Femur (tissue), 1 donor: ENCODE measurements at places on chromosomes 7 and 10.

DNA sequence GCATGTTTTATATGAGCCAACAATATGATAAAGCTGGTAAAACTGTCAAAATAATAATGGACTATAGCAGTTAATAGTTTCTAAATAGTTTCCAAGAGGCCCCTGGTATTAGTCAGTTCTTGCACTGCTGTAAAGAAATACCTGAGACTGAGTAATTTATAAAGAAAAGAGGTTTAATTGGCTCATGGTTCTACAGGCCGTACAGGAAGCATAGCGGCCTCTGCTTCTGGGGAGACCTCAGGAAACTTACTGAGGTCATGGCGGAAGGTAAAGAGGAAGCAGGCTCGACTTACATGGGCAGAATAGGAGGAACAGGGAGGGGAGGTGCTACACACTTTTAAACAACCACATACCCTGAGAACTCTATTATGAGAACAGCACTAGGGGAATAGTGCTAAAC, 104.6 kb downstream of the PPP1R9A start:
- no peak for DNase-seq

DNA sequence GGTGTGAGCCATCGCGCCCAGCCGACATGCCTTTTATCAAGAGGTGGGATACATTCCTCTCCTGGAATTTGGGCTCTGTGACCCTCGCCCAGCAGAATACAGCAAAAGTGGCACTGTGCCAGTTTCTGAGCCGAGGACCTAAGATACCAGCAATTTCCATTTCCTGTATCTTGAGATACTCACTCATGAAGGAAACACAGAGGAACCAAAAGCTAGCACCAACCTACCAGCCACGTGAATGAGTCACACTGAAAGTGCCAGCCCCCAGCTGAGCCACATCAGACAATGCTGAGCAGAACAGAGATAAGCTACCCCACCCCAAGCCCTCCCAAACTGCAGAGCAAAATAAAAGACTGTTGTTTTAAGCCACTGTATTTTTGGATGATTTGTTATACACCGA, 56.3 kb downstream of the CACUL1 start:
- DNase-seq, result no peak

DNA sequence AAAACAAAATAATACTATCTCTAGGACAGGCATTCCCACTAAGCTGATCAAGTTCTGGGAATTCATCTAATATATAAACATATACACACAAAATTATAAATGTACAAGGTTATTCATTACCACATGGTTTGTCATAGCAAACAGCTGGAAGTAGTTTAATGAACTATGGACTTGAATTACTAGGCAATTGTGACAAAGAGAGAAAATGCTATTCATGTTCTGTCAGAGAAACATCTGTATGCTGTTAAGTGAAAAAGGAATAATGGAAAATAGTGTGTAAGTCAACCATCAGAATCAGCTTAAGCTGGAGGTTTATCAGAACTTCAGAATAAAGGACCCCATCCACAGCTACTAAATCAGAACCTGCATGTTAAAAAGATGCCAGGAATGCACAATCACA, 2.8 kb downstream of the ZNF248 start:
- no peak for DNase-seq

- no peak for DNase-seq
These were observed 358.2 kb upstream of the IGFBP3 start for GRCh38 chr7:46279290-46279689.

DNA sequence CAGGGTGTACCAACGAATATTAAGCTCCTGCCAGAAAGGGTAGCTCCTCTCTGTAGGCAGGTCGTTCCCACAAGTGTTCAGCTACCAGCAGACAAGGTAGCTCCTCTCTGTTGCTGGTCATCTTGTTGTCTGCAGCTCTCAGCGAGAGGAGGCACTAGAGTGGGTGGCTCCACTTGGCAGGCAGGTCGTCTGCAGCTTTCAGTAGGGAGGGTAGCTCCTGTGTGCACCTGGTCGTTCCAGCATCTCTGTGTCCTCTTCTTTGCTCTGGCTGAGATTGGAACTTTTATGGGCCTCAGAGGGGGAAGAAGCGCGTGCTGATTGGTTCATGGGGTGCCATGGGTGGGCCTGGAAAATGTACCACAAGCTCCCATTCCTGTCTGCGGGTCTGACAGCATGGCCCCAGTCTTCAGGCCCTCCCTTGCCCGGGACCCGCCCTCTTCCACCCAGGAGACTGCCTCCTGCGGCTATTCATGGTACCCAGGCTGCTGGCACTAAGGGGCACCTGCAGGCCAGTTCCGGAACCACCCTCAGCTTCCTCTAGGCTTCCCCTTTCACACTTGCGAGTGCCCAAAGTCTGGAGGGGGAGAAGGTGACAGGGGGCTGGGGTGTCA, 63.9 kb upstream of the CACNA2D1 start:
- no peak for DNase-seq

- DNase-seq, result no peak
These were observed 21.8 kb downstream of the NUDT13 start for GRCh38 chr10:73131913-73132686.

GRCh38 chr10:2893158-2893845, 174.0 kb upstream of the PFKP start:
- no peak for DNase-seq

DNA sequence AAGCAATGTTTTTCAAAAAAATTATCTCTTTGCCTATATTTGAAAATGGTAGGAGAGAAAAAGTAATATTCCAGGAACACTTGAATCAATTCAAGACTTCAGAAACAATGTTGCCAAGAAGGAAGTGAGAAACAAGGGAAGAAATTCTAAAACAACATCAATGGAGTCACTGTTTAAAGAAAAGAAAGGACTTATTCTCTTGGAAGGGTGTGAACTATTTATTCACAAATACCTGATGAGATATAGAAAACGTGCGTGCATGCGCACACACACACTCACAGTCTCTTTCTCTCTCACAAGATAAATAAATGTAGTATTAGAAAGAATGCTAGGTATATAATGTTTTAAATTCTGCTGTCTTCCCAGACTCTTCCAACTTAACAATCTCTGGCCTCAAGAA, 117.2 kb upstream of the FAM133B start:
- DNase-seq, result no peak

DNA sequence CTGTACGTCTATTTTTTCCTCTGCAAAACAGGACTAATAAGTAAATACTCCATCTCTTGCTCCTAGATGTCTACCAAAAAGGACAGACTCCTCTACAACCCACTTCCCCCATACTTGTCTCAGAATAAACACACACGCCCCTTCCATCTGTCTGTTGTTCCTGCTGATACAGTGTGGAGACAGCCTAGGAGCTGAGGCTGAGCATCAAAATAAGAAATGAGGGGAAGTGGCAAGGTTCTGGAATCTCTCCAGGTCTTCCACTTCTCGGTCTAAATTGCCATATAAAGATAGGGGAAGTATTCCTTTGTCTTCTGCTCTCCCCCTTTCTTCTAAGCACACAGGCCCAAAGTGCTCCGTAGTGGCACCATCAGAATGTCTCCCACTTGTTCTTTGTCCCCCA, 30.8 kb upstream of the VSIR start:
- no peak for DNase-seq

DNA sequence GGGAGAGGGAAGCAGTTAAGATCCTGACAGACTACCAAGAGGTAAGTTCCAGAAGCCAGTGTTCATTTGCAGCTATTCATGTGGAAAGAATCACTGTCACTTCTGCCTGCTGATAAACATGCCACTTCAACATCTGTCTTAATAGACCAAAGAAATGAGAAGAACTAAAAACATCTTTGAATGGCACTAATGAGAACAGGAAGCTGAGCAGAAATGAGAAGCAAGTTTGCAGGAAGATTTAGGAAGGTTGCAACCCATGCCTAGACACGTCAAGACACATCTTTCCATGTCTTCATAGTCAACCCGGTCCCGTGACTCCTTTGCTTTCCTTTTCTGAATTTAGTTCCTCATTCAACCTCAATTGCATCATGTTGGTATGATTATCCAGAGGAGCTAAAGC, 180.0 kb downstream of the PDE1C start:
- no peak for DNase-seq

GRCh38 chr10:45418849-45419675, 45.0 kb downstream of the ALOX5 start:
- peak; percentile 82 for DNase-seq

DNA sequence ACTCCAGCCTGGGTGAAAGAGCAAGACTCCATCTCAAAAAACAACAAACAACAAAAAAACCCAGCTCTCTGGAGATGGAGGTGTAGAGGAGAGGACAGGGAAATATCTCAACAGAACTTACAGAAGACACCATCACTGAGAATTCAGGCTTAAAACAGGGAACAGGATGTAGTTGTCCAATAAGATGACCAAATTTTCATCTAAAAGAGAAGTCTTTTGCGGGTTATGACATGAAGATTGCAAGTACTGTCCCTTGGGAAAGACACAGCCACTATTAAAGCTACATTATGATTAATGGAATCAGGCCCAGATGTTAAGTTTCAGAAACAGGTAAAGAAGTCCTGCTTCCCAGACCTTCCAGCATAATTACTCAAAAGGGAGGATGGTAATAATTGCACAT, 235.2 kb upstream of the NRP1 start:
- no peak for DNase-seq

- no peak for DNase-seq
These were observed 8.0 kb downstream of the SEPHS1 start for GRCh38 chr10:13340068-13340467.
